NCI-H1694 treated with DMSO at 0.1 percent for 48 hours (cell line): ENCODE measurements at places on chromosomes 2 and 18.
A peak's percentile ranks its signal among the peaks of the same experiment; 100 is the strongest.

GRCh38 chr18:75202696-75203365 lies 6.1 kb downstream of the PTGR3 start:
- DNase-seq = no peak

DNA sequence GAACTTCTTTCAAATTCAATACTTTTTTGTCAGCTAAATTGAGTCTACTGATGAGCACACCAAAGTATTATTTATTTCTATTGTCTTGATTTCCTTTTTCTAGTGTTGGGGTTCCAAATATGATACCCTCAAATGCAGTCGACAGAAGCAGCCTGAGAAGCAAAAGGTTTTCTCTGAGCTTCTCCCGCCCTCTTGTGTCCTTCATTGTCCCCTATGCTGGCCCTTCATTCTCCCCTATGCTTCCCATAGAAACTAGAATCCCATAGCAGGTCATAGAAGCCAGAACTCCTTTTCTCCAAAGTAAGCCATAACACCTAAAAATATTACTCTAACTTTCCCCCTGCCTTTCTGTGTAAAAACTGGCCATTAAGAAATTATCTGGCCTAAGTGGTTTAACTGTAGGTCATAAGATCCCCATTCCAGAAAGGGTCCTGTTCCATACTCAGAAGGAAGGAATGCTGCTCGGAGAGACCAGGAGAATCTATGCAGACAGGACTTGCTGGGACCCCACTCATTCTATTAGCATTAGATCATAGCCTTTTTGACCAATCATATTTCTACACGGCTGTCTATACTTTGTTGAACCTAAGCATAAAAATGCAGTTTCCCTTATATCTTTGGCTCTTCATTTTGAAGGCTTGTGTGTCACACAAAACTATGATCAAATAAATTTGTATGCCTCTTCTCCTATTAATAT lies 764.6 kb upstream of the PKDCC start:
- DNase-seq = no peak

- DNase-seq = no peak
Observed at GRCh38 chr2:9060819-9061218, 57.3 kb upstream of the MBOAT2 start.

GRCh38 chr2:218313356-218313755 lies 21.1 kb upstream of the TMBIM1 start:
- DNase-seq = no peak

- no peak for DNase-seq
Observed at GRCh38 chr2:83162421-83162820, 1296.7 kb downstream of the SUCLG1 start.

GRCh38 chr18:59837586-59837985 lies 62.2 kb upstream of the PMAIP1 start:
- DNase-seq = peak; percentile 54

GRCh38 chr18:688323-688722 lies 24.1 kb downstream of the ENOSF1 start:
- no peak for DNase-seq
